ENCODE measurements at places on chromosomes 5 and 9. TPM values are rescaled to one million over a fixed set of nuclear protein-coding genes. Genes with fewer than 3 reads are reported as not detected.

- no peak for DNase-seq
Measured at GRCh38 chr9:70964861-70965260, 156.6 kb downstream of the TRPM3 start.

The TEK gene
- 448 TPM for total RNA-seq

- no peak for DNase-seq
Measured at GRCh38 chr5:101721543-101721942, 574.5 kb downstream of the SLCO4C1 start.

The PCDHB10 gene
- 10.3 TPM for total RNA-seq

The ZBED3 gene
- 13.0 TPM for total RNA-seq

GRCh38 chr9:99406939-99407338, 184.9 kb downstream of the SEC61B start:
- no peak for DNase-seq
